Mammary microvascular endothelial cell (primary cell): ENCODE measurements at places on chromosomes 1 and 21. TPM values are rescaled to one million over a fixed set of nuclear protein-coding genes. Genes with fewer than 3 reads are reported as not detected.

TFF1 gene
- total RNA-seq = not detected in 2 replicates

WNT2B gene
- total RNA-seq = 0.59 and 0.73 TPM in 2 replicates

SYCP1 gene
- not detected in 2 replicates for total RNA-seq

KIRREL1 gene
- 22.6 and 22.9 TPM in 2 replicates for total RNA-seq

S100A14 gene
- total RNA-seq = not detected in 2 replicates

E2F2 gene
- total RNA-seq = 1.9 and 2.7 TPM in 2 replicates

CNR2 gene
- total RNA-seq = not detected in 2 replicates

DYRK3 gene
- total RNA-seq = 9.9 and 13.2 TPM in 2 replicates

AKNAD1 gene
- total RNA-seq = not detected in 2 replicates

OR2T1 gene
- not detected in 2 replicates for total RNA-seq

HHAT gene
- total RNA-seq = 1.7 and 1.8 TPM in 2 replicates

OR2T29 gene
- total RNA-seq = not detected in 2 replicates

GRIK1 gene
- total RNA-seq = not detected in 2 replicates

SPATA1 gene
- 0.25 TPM in 1 of 2 replicates, not detected in the other for total RNA-seq

LRRC7 gene
- total RNA-seq = 0.07 and 0.10 TPM in 2 replicates

IGSF5 gene
- total RNA-seq = 0.13 TPM in 1 of 2 replicates, not detected in the other

SLC25A34 gene
- total RNA-seq = 0.05 and 0.27 TPM in 2 replicates

TRIM58 gene
- total RNA-seq = 0.33 and 0.34 TPM in 2 replicates

RGS13 gene
- total RNA-seq = not detected in 2 replicates

RAVER2 gene
- 16.3 and 17.1 TPM in 2 replicates for total RNA-seq

TP73 gene
- total RNA-seq = not detected in 2 replicates

SYNC gene
- 6.3 and 10.6 TPM in 2 replicates for total RNA-seq

IL12RB2 gene
- total RNA-seq = not detected in 2 replicates

HSD11B1 gene
- total RNA-seq = 0.10 and 0.13 TPM in 2 replicates

CYP2J2 gene
- total RNA-seq = 0.20 TPM in 1 of 2 replicates, not detected in the other

SH3D21 gene
- 0.40 and 0.64 TPM in 2 replicates for total RNA-seq

FAM177B gene
- not detected in 2 replicates for total RNA-seq

ERO1B gene
- total RNA-seq = 2.8 and 3.4 TPM in 2 replicates

BSND gene
- not detected in 2 replicates for total RNA-seq

GUCA2B gene
- not detected in 2 replicates for total RNA-seq

DNASE2B gene
- total RNA-seq = not detected in 2 replicates

SRGAP2B gene
- total RNA-seq = 29.7 and 32.3 TPM in 2 replicates

NBPF4 gene
- not detected in 2 replicates for total RNA-seq

CFHR1 gene
- total RNA-seq = not detected in 2 replicates

SLC1A7 gene
- total RNA-seq = not detected in 2 replicates

GCSAML gene
- not detected in 2 replicates for total RNA-seq

NUCKS1 gene
- total RNA-seq = 96.6 and 99.5 TPM in 2 replicates

IL20 gene
- not detected in 2 replicates for total RNA-seq

LRRC38 gene
- 0.40 and 0.54 TPM in 2 replicates for total RNA-seq
